ENCODE measurements at places on chromosomes 4 and X. TPM values are rescaled to one million over a fixed set of nuclear protein-coding genes. Genes with fewer than 3 reads are reported as not detected.

DNA sequence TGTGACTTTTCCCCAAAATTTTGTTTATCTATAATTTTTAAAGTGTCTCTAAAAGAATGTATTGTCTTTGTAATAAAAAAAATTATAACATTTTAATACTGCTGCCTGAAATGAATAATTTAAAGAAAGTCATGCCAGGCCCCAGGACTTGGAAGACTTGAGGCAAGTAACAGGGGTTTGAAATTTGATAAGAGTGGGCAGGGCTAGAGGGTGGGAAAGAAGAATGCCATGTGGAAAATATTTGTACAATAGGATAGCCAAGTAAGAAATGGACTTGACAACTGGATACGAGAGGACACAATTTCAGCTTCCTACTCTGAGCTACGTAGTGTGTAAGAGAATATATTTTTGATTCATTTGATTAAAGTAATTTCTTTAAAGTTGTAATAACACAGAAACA lies 36.9 kb upstream of the ANKRD50 start:
- H3K4me1 ChIP-seq: no peaks in the 10 kb centered on the region
- DNase-seq: no peak
- H3K27ac ChIP-seq: no peak overlapping the region
- H3K36me3 ChIP-seq: no peaks in the 10 kb centered on the region

- no peaks in the 10 kb centered on the region for H3K27me3 ChIP-seq
- peaks cover 17% of the 10 kb centered on the region for H3K4me1 ChIP-seq
- no peak for DNase-seq
- no peaks in the 10 kb centered on the region for H3K36me3 ChIP-seq
- H3K4me3 ChIP-seq: no peak overlapping the region
Observed at GRCh38 chrX:118723376-118723775, 4.0 kb upstream of the IL13RA1 start.

- no peak overlapping the region for H3K4me3 ChIP-seq
- no peaks in the 10 kb centered on the region for H3K27me3 ChIP-seq
- peaks cover 20% of the 10 kb centered on the region for H3K4me1 ChIP-seq
- H3K36me3 ChIP-seq: no peaks in the 10 kb centered on the region
- no peak overlapping the region for H3K27ac ChIP-seq
Observed at GRCh38 chr4:627347-628125, 2.2 kb downstream of the PDE6B start.

- H3K4me1 ChIP-seq: peaks cover 22% of the 10 kb centered on the region
- H3K36me3 ChIP-seq: no peaks in the 10 kb centered on the region
- no peaks in the 10 kb centered on the region for H3K27me3 ChIP-seq
- no peak for DNase-seq
- no peak overlapping the region for H3K4me3 ChIP-seq
Observed at GRCh38 chr4:41307638-41308037, 50.9 kb downstream of the UCHL1 start.

GRCh38 chr4:40316333-40316781 lies 18.8 kb upstream of the CHRNA9 start:
- peak overlapping the region; percentile 58 for H3K27ac ChIP-seq
- peaks cover 22% of the 10 kb centered on the region for H3K4me1 ChIP-seq
- no peak for DNase-seq
- no peak overlapping the region for H3K4me3 ChIP-seq
- H3K27me3 ChIP-seq: no peaks in the 10 kb centered on the region
- no peaks in the 10 kb centered on the region for H3K36me3 ChIP-seq

GRCh38 chrX:10709276-10709675 lies 88.9 kb upstream of the MID1 start:
- no peaks in the 10 kb centered on the region for H3K36me3 ChIP-seq
- peak; percentile 66 for DNase-seq
- H3K27me3 ChIP-seq: no peaks in the 10 kb centered on the region
- no peak overlapping the region for H3K4me3 ChIP-seq
- H3K4me1 ChIP-seq: peaks cover 6% of the 10 kb centered on the region
- H3K27ac ChIP-seq: peak overlapping the region; percentile 85

The TECRL gene
- not detected for total RNA-seq

Measured in thyroid gland (tissue), 4 donors.